Right renal pelvis (tissue), 4 donors: ENCODE measurements at places on chromosomes 13 and 19.

- DNase-seq, result no peak
Measured at GRCh38 chr19:45954156-45954555, 19.5 kb downstream of the NOVA2 start.

DNA sequence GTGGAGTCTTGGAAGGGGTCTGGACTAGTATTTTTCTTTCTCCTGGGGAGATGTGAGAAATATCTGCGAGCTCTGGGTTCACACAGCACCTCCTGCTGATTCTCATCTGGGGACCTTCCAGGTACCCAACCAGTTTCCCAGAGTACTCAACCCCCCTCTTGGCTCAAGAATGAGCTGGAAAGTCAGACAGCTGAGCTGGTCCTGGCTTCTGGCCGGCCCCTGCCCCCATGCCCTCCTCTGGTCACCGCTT, 2.2 kb upstream of the PDE4A start:
- DNase-seq, result no peak

- no peak for DNase-seq
Measured at GRCh38 chr13:31208559-31209122, 8.9 kb downstream of the B3GLCT start.

GRCh38 chr13:42320375-42320787, 48.4 kb downstream of the AKAP11 start:
- no peak for DNase-seq

DNA sequence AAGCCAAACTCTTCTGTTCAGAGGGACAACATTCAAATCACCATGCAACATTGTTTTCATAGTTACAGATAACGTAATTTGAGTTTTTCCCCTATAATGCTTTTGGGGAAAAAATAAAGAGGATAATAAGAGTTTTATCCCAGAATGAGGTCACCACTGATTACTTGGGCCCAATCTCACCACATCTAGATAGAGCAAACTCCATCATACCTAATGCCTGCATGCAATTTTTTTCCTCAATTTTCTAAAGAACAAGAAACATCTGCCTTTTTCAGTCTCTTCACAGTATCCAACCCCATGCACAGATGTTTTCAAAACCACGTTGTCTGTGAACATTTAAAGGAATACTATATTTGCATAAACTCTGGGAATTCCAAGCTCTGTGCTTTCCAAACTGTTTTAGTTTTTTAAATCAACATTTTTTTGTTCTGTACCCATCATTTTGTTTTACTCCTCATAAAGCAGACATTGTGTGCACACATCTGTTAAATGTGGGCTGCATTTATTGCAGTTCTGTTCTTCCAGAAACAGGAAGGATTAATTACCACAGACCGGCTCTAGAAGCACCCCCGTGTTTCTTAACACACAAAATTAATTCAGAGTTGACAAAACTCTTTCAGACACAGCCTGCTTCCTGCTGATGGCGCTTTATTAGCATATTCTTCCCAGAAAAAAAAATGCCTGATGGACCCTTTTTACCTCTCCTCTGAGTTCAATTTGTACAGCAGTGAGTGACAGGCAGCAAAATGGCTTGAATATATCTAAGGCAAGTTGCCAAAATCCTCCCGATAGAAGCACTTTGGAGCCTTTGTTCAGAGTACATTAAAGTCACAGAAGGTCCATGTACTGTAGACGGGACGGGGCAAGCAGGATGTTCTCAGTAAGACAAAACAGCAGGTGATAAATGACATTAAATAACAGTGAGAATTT, 1171.9 kb downstream of the EFNB2 start:
- no peak for DNase-seq
